ENCODE measurements at places on chromosomes 11 and 22.
A peak's percentile ranks its signal among the peaks of the same experiment; 100 is the strongest.

- DNase-seq, result no peak
Measured at GRCh38 chr22:39287076-39287725, 32.2 kb downstream of the RPL3 start.

- DNase-seq, result no peak
Measured at GRCh38 chr11:128324531-128325141, 262.7 kb downstream of the ETS1 start.

- DNase-seq, result no peak
Measured at GRCh38 chr11:34773211-34773610, 143.0 kb downstream of the APIP start.

- DNase-seq, result no peak
Measured at GRCh38 chr22:36928786-36929535, 15.5 kb downstream of the CSF2RB start.

- no peak for DNase-seq
Measured at GRCh38 chr22:24400034-24400725, 27.2 kb upstream of the ADORA2A start.

DNA sequence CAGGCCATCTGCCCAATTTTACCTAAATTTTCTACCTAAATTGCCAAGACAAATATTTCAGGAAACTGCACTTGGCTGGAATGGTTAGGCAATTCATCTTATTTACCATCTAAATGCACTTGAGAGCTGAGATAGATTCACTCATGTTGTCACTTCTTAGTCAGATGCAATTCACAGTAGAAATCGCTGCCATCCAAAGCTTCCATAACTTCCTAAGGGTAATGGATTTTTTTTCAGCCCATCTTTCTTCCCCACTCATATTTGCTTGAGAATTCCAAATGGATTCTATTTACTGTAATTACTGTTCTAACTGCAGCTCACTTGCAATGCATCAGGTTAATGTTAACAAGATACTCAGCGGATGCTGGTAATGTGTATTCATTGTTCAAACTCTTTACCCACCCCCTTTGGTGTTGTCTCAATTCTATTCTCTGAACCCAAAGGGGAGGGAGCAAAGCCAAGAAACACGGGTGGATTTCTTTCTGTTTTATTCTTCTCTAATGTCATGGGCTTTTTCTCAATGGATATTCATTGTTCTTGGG is 96.0 kb downstream of the TENM4 start:
- DNase-seq, result no peak

DNA sequence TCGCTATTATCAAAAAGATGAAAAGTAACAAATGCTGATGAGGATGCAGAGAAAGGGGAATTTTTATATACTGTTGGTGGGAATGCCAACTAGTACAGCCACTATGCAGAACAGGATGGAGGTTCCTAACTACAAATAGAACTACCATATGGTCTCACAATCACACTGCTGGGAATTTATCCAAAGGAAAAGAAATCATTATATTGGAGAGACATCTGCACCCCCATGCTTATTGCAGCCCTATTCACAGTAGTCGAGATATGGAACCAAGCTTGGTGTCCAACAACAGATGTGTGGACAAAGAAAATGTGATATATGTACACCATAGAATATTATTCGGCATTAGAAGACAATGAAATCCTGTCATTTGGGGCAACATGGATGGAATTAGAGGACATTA is 19.6 kb upstream of the POU2AF2 start:
- no peak for DNase-seq

DNA sequence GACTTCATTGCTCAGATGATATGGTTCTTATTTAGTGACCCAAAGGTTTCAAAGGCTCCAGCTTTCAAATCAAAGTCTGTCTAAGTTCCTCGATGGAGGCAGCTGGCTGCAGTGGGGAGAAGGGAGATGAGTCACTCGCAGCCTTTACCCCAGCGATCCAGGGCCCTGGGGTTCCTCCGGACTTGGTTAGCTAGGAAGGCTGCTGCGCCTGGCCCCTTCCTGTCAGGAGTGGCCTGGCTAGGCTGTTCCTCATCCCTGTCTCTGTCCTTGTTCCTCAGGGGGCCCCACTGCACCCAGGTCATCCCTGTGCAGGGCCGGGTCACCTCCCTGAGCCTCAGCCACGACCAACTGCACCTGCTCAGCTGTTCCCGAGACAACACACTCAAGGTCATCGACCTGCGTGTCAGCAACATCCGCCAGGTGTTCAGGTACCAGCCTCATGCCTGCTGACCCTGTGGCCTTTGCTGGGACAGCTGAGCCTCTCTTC is 13.9 kb downstream of the ATG16L2 start:
- DNase-seq, result peak; percentile 81

DNA sequence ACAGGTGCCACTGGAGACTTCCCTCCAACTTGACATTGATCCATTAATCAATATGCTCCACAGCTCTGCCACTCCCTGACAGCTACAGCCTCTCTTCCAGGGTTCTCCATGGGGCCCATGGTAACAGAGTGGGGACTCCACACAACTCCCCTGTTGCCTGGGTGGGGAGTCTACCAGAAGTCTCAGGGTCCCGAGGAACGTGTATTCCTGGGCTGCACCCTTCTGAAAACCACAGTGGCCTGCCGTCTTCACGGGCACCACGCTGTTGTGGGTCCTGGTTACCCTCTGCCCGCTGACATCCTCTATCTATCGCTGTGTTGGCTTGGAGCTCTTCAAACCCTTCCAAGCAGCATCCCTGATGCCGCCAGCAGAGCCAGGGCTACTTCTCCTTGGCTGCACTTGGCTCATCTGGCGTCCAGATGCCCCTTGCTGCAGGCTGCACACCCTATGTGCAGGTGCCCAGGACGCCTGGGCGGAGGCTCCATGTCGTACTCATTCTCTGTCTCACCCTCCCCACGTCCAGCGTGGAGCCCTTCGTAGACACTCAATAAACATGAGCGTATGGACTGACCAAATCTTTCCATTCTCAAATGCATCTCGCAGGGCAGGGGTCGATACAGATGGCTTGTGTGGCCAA is 1341.8 kb downstream of the TBC1D22A start:
- no peak for DNase-seq

- peak; percentile 61 for DNase-seq
Measured at GRCh38 chr11:2892215-2892966, 6.8 kb upstream of the CDKN1C start.

DNA sequence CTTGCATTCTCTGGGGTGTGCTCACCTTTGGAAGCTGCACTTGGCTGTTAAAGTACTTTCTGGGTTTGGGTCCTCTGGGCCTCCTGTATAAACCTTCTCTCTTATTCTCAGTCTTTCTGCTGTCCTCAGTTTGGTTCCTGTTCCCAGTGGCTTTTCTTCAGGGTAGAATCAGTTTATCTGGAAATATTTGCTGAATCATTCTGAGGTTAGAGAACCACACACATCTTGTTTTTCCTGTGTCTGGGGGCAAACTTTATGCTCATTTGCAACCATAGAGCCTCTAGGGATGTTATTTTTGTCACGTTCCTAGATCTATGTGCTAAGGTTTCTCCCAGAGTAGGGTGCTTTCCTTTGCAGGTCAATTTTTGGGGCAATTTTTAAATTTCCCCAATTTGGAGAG is 224.3 kb upstream of the C11orf87 start:
- no peak for DNase-seq

DNA sequence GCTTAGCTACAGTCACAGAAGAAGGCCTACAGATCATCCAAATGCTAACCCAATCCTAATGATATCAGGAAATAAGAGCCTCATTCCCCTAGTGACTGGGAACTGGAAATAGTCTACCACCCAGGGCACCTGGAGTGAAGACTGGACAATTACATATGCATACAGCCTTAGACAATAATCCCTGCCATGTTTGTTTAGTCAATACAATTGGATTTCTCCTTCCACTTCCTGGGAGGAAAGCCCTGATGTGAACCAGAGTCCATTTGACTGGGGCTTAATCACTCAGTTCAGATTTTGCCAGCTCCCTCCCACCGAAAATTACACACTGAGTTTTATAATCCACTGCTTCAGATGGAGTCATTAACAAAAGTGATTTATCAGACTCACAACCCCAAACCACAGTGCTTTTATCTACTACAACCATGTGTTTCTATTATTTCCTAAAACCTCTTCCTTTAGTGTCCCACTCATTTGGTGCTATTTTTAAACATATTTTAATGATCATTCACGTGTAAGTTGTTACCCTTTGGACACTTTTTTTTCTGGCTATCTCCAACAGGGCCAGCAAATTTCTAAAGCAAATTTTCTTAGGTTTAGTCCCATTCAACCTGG is 29.9 kb downstream of the CWF19L2 start:
- DNase-seq, result no peak

DNA sequence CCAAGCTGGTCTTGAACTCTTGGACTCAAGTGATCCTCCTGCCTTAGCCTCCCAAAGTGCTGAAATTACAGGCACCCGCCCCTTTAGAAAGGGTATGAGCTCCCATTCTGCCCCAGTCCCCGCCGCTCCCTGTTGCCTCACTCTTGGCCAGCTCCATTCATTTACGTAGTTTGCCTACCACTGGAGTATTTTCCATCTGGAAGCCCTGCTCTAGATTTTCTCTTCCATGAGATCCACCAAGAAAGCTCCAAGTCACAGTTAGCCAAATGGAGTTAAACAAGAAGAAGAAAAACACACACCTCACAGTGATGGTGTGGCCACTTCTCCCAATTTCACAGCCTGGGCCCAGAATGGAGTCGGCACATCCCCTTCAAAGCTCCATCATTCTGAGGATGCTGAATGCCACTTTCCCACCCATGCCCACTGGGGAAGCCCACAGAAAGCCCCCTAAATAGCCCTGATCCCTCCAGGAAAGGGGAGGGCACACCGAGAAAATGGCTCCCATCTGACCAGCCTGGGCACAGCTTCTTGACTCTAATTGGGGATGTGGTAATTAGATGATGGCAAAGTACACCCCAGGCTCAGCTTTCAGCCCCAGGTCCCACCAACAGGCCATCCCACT is 381.2 kb downstream of the MN1 start:
- DNase-seq, result no peak

DNA sequence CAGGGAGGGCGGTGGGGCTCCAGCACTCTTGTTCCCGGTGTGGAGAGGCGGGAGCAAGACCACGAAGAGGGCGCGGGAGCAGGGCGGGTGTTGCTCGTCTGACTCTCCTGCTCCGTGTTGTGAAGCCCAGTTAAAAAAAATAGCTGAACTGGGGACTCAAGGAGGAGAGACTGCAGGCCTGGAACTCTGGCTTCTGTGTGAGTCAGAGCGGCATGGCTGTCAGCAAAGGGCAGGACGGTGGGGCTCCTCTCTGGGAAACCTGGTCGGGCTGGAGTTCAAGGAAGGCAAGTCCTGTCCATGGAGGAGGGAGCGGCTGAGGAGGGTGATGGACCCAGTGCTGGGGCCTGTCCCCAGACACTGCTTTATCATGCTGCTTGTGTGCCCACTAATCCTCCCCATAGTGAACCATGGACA is 152.3 kb downstream of the FEZ1 start:
- no peak for DNase-seq

DNA sequence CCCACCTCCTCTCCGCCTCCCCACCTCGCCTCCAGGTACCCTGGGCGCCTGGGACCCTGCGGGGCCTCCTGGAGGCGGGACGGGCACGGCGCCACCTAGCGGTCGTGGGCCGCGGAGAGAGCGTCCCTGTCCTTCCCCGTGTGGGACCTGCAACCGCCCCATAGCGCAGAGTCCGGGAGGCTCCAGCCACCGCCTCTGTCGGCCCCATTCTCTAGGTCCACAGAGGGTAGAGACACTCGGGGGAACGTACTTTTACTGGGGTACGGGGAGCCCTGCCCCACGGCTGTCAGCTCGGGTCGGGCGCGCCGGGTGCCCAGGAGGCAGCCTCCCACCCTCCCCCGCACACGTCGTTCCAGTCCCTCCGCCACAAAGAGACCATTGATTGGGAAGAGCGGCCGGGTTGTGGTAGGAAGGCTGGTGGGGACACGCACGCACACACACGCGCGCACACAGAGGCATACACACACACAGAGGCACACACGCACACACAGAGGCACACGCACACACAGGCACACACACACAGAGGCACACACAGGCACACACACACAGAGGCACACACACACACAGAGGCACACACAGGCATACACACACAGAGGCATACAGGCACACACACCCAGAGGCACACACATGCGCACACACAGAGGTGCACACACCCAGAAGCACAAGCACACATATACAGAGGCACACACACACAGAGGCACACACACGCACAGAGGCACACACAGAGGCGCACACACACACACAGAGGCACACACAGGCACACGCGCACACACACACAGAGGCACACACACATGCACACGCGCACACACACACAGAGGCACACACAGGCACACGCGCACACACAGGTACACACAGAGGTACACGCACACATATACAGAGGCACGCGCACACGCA is 12.6 kb upstream of the NECTIN1 start:
- peak; percentile 51 for DNase-seq

DNA sequence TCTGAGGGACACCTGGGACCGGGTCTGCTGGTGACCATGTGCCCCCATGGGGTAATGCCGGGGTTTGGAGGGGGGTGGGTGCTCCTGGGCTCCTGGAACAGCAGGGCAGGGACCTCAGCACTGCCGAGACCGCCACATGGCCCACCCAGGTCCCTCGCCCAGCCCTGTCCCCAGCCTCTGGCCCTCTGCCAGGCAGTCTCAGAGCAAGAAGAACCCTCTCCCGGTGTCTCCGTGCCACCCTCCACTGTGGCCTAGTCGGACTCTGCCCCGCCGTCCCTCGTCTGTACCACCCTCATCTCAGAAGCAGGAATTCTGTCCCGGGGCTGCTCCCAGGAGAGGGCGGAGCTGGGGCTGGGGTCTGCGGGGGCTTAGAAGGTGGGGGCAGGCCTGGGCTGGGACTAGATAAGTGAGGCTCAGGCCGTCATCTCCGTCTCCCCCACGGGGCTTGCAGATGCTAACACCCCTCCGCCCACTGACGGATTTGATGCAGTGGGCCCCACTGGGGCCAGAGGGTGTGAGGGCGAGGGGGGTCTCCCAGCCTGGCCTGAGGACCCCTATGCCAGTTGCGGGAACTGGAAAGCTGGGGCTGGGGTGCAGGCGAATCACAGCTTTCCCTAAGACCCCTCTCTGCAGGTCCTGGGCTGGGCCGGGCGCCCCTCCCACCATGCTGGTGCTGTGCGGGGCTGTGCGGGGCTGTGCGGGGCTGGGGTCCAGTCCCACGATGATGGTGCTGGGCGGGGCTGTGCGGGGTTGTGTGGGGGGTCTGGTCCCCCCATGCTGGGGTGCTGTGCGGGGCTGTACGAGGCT is 1.1 kb downstream of the MUC5AC start:
- no peak for DNase-seq

GRCh38 chr22:39433476-39434242 is 23.2 kb upstream of the MGAT3 start:
- DNase-seq, result peak; percentile 61

- no peak for DNase-seq
Measured at GRCh38 chr11:73034331-73034730, 107.8 kb downstream of the FCHSD2 start.

- no peak for DNase-seq
Measured at GRCh38 chr11:19326499-19326898, 85.8 kb upstream of the E2F8 start.

GRCh38 chr22:40517631-40518030 is 118.9 kb downstream of the MRTFA start:
- no peak for DNase-seq

- DNase-seq, result no peak
Measured at GRCh38 chr11:35814081-35814695, 129.7 kb upstream of the LDLRAD3 start.

GRCh38 chr22:48486134-48486532 is 1341.5 kb downstream of the BRD1 start:
- DNase-seq, result no peak

GRCh38 chr11:132337819-132338416 is 967.5 kb downstream of the NTM start:
- DNase-seq, result no peak

GRCh38 chr22:35812600-35812999 is 94.9 kb downstream of the APOL5 start:
- no peak for DNase-seq

GRCh38 chr11:10935015-10935559 is 77.2 kb upstream of the ZBED5 start:
- DNase-seq, result no peak
